ENCODE measurements at places on chromosomes 13 and 19. TPM values are rescaled to one million over a fixed set of nuclear protein-coding genes. Genes with fewer than 3 reads are reported as not detected.

Gene SYNE4
- 0.48 TPM for polyA plus RNA-seq

Gene GARIN5A
- 0.17 TPM for polyA plus RNA-seq

Gene ZNF615
- polyA plus RNA-seq = 2.3 TPM

Gene ZNF772
- polyA plus RNA-seq = 0.28 TPM

Gene ZNF28
- 10.4 TPM for polyA plus RNA-seq

Gene SUGP2
- 120 TPM for polyA plus RNA-seq

Gene ERICH6B
- polyA plus RNA-seq = not detected

Gene CEACAM20
- not detected for polyA plus RNA-seq

Gene OR7C2
- polyA plus RNA-seq = not detected

Gene TNFAIP8L1
- polyA plus RNA-seq = 6.8 TPM

Gene SOX21
- 0.04 TPM for polyA plus RNA-seq

Gene CYP2F1
- polyA plus RNA-seq = 0.04 TPM

Gene CATSPERD
- polyA plus RNA-seq = not detected

Gene ARHGEF1
- 112 TPM for polyA plus RNA-seq
